Activated CD8-positive, alpha-beta T cell treated with anti-CD3 and anti-CD28 coated beads for 36 hours (primary cell): ENCODE measurements at places on chromosomes 5 and 9.
A peak's percentile ranks its signal among the peaks of the same experiment; 100 is the strongest.

- DNase-seq = no peak
These were observed 60.8 kb downstream of the CDO1 start for GRCh38 chr5:115755675-115756074.

- DNase-seq = no peak
These were observed 39.8 kb downstream of the F2RL2 start for GRCh38 chr5:76583163-76584047.

DNA sequence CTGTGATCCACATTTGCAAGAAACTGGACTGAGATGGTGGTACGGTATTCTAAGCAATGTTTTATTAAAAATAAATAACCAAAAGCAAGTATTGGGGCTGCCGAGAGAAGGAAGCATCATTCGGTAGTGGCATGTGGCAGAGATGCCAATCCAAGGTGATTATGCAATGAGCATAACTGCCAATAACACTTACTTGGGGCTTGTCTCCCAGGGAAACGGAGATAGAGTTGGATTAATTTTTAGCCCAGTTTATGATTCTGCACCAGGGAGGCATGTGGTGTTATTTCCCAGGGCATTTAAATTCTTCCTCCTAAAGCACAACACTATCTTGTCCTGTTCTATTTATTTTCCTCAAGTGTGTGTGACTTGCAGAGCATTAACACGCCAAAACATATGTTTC lies 17.9 kb downstream of the SLC24A2 start:
- no peak for DNase-seq

- no peak for DNase-seq
These were observed 64.1 kb downstream of the SLCO4C1 start for GRCh38 chr5:102231693-102232619.

DNA sequence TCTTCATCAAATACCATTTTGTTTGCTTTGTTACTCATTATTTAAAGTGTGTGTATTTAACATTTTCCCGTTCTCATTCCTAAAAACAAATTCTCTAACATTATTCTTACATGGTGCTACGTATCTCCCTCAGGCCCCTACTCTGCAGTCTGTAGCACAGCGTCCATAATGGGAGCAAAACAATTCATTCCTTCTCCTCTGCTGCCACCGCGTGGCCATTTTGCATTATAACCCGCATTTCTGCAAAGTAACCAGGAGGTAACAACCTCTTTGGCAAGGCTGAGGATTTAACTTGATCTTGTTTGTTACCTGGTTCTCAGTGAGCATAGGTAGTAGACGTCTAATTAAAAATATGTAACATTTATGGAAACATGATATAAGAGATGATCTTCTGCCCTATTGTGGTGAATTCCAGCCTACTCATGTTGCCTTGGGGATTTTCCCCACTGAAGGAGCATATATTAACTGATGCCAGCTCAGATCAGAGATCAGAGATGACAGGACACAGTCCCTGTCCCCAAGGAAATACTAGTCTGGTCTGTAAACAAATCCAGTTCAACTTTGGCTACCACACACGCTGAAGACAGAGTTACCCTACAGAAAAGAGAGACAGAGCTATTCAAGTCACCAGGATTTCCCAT lies 10.5 kb downstream of the OR1K1 start:
- DNase-seq = peak; percentile 83

- DNase-seq = no peak
These were observed 14.1 kb downstream of the LCN10 start for GRCh38 chr9:136728548-136729123.
